ENCODE measurements at places on chromosomes 16 and 17.

GRCh38 chr17:46056800-46057304 is 57.8 kb downstream of the STH start:
- DNase-seq = peak; percentile 36

DNA sequence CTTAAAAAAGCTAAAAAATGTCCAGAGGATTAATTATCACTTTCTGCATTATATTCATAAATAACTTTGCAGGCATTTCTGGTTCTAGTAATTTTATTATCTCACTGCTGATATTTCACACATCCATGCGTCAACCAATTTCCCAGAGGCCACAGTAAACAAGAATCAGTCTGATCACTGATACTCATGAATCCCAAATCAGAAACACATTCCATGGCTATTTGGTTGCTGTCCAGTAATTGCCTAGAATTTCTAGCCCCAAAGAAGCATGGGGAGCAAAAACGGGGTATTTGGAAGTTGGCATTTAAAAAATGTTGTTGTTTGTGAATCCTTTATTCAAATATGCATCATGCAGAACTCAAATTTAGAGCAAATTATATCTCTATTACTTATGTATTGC is 244.8 kb downstream of the CDH8 start:
- DNase-seq = peak; percentile 44

DNA sequence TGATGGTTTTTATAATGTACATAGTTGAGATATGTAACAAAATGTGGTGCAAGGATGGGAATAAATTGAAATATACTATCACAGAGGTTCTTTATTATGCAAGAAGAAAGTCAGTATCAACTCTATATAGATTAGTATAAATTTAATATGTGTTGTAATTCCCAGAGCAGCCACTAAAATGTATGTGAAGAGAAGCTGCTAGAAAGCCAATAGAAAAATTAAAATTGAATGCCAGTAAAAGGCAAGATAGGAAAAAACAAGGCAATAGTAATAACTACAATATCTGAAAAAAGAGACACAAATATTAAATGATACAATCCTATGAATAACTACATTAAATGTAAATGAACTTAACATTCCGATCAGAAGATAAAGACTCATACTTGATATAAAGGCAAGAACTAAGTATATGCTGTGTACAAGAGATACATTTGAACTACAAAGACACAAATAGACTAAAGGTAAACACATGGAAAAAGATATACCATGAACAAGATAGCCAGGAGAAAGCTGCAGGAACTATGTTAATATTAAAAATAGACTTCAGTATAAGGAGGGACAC is 92.0 kb downstream of the ABCA8 start:
- DNase-seq = no peak

DNA sequence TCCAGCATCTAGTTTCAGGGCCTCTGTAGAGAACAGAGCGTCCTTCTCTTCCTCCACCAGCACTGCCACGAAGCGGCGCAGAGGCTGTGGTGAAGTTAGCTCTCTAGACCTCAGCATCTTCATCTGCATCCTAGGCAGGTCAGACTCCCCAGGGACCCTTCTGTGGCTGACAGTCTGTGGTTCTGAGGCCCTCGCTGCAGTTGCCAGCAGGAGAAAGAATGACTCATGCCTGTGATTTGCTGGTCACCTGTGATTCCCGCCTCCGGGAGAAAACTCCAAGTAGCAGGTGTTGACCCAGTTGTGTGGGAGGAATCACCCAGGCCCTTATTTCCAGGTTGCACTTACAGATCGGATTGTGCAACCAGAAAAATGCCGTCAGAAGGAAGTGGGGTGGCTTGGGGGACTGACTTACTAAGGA is 117.3 kb upstream of the CACNG5 start:
- DNase-seq = no peak

DNA sequence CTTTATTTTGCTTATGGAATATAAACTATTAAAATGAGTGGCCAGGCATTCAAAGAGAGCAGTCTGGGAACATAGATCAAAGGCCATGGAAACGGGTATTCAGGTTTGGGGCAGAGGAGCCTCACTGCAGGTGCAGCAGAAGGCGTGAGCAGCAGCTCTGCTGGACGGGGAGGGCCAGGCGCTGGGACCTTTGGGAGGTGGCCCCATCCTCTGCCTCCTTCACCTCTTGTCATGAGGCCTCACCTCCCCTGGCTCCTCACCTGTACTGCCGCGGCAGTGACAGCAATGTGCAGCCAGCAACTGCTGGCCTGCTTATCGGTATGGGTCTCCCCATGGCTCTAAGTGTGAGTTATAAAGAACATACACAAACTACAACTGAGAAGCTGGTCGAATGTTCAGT is 109.4 kb downstream of the CDK5R1 start:
- DNase-seq = no peak

DNA sequence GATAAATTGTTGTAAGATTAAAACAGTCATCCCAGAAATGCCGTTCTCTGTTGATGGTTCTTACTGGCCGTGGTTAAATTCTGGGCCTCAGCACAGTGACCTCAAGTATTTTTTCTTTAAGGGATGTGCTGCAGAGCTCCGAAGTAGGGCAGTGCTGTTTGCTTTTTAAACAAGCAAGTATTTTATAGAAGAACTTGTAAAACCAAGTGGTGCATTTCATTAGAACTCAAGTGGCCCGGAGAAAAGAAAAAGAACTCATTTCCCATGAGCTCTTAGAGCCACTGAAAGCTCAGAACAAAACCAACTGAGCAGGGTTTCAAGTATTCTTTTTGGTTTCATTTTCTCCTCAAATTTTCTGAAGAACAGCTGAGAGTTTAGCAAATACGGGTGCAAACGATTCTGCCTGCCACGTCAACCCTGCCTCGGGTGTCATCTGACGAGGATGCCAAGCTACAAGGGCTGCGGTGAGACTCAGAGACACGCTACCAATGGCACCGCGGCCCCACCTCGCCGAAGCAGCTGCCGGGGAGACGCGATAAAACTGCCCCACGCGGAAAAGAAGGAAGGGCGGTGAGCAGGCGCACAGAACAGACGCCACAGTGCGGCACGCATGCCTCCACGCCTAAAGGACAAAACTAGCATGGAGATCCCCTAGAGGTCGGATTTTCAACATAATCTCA is 6.3 kb downstream of the LMF1 start:
- no peak for DNase-seq

GRCh38 chr17:37527249-37527851 is 37.7 kb downstream of the DUSP14 start:
- no peak for DNase-seq

- DNase-seq = no peak
These were observed 269.8 kb downstream of the C16orf95 start for GRCh38 chr16:87047221-87048037.

- peak; percentile 11 for DNase-seq
These were observed 32.2 kb downstream of the ELAC2 start for GRCh38 chr17:12985431-12986293.
